Caco-2 (cell line): ENCODE measurements at places on chromosomes 16 and 17. TPM values are rescaled to one million over a fixed set of nuclear protein-coding genes. Genes with fewer than 3 reads are reported as not detected.

DNA sequence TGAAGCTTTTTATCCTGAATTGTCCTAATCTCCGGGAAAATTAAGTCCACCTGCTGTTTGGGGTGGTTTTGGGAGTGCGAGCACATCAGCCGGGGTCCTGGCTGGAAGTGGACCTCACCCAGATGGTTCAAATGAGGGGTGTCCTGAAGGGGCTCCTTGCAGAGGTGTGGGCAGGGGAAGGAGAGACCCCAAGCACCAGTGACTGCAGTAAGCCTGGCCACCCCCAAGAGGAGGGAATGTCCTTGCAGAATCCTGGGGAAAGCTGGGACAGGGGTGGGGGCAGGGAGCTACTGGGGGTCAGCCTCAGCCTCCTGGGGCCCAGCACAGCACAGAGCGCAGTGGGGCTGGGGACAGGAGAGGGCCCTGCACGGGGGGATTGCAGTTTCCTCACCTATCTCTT lies 29.4 kb downstream of the NAGPA start:
- no peaks in the 10 kb centered on the region for H3K36me3 ChIP-seq
- no peaks in the 10 kb centered on the region for H3K4me1 ChIP-seq
- DNase-seq: no peak
- H3K27ac ChIP-seq: no peak overlapping the region
- H3K4me3 ChIP-seq: no peak overlapping the region
- H3K27me3 ChIP-seq: no peaks in the 10 kb centered on the region; the same call in 1 of the 2 replicates

Gene CRYBA1
- total RNA-seq: not detected in 2 replicates

- no peak for DNase-seq
- no peaks in the 10 kb centered on the region for H3K36me3 ChIP-seq
- H3K27me3 ChIP-seq: no peaks in the 10 kb centered on the region
- no peak overlapping the region for H3K27ac ChIP-seq
Observed at GRCh38 chr17:33682599-33682998, 389.5 kb upstream of the ASIC2 start.

DNA sequence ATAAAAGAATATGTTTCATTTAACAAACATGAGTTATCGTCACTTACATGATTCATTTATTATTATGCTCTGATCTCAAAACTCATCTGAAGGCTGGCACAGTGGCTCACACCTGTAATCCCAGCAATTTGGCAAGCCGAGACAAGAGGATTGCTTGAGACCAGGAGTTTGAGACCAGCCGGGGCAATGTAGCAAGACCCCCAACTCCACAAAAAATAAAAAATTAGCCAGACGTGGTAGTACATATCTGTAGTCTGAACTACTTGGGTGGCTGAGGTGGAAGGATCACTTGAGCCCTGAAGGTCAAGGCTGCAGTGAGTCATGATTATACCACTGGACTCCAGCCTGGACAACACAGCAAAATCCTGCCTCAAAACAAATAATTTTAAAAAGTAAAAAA lies 16.0 kb downstream of the APPBP2 start:
- no peaks in the 10 kb centered on the region for H3K36me3 ChIP-seq
- H3K27ac ChIP-seq: no peak overlapping the region
- no peak overlapping the region for H3K4me3 ChIP-seq
- DNase-seq: no peak
- no peaks in the 10 kb centered on the region for H3K27me3 ChIP-seq

DNA sequence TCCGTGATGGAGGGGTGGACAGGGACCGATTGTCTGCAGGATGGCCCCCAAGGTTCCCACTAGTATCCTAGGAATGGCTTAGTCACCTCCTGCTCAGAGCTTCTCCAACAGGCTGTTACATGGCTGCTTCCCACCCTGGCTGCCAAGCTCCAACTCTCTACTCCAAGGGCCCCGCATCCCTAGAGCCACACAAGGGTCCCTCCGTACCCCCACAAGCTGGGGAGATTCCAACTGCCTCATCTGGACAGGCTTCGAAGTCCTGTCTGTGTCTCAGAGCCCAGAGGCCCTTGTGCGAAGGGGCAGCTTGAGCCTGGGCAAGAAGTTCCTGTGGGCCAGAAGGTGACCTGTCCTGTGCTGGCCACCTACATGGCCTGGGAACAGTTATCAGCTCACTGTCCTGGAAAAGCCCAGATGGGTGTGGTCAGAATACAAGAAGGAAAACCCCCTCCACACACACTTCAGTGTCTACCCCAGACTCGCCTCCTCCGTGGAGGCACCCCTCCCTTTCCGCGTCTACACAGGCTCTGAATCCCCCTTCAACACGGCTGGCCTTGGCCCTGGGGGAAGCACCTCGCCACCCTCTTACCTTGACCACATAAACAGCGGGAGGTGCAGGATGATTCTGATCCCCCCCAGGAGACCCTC lies 586 bp downstream of the MEAK7 start:
- peak overlapping the region; percentile 96 for H3K27ac ChIP-seq
- H3K4me1 ChIP-seq: peaks cover 39% of the 10 kb centered on the region
- peak; percentile 46 for DNase-seq
- peak overlapping the region; percentile 79 for H3K4me3 ChIP-seq
- no peaks in the 10 kb centered on the region for H3K27me3 ChIP-seq
- no peaks in the 10 kb centered on the region for H3K36me3 ChIP-seq

Gene LLGL2
- 165 and 179 TPM in 2 replicates for total RNA-seq

DNA sequence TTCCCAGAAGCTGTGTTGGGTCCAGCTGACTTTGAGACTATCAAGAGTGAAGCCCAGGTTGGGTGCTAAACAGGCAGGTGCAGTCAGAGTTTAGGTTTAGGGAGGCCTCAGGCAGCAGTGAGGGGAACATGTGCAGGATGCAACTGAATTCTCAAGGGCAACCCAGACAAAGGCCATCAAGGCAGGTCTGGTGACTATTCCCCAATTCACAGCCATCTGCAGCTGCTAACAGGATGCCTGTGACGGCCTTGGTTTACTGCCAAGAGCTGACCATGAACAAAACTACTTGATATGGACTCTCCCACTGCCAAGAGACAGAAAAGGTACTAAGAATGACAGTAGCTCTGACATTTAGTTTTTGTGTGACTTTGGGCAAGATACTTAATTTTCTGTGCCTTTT lies 45.2 kb upstream of the BCAR1 start:
- DNase-seq: no peak
- no peaks in the 10 kb centered on the region for H3K27me3 ChIP-seq
- H3K27ac ChIP-seq: no peak overlapping the region
- no peaks in the 10 kb centered on the region for H3K4me1 ChIP-seq

- DNase-seq: no peak
- H3K36me3 ChIP-seq: no peaks in the 10 kb centered on the region
- H3K4me1 ChIP-seq: peaks cover 18% of the 10 kb centered on the region
- H3K27me3 ChIP-seq: no peaks in the 10 kb centered on the region
- H3K27ac ChIP-seq: peak overlapping the region; percentile 47
Observed at GRCh38 chr17:43563600-43564594, 17.8 kb upstream of the ETV4 start.

DNA sequence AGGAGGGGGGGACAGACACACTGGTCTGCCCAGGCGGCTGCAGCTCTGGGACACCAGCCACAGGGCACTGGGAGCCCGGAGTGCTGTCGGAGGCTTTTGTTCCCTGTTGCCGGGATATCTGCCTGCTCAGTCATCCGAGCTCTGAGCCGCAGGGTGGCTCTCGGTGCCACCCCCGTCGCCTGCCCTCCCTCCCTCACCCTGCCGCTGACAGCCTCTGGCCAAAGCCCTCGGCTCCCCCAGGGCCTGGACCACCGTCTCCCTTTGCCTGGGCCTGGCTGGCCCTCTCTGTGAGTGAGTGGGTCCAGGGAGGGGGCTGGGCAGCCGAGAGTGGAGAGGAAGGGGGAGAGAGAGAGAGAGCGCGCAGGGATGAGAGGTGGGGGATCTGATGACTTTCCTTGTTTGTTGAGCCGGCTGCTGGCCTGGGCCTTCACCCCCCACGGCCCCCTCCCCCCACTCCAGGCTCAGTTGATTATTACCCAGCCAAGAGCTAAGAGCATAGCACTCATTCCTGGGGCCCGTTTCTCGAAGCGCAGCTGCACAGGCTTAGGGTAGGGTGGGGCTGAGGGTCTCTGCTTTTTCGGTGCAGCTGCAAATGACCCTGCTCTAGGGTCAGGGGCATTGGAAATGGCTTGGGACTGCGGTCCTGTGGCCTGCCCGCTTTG lies 2.7 kb downstream of the FOXJ1 start:
- H3K4me3 ChIP-seq: peak overlapping the region; percentile 4
- peak; percentile 91 for DNase-seq
- H3K4me1 ChIP-seq: peaks cover 87% of the 10 kb centered on the region
- no peaks in the 10 kb centered on the region for H3K27me3 ChIP-seq
- H3K27ac ChIP-seq: peak overlapping the region; percentile 88

- peak; percentile 72 for DNase-seq
- H3K27ac ChIP-seq: peak overlapping the region; percentile 93
- H3K4me3 ChIP-seq: peak overlapping the region; percentile 68
- no peaks in the 10 kb centered on the region for H3K36me3 ChIP-seq
- H3K27me3 ChIP-seq: no peaks in the 10 kb centered on the region
Observed at GRCh38 chr16:20899477-20900298, 470 bp downstream of the DCUN1D3 start.

Gene KRTAP2-3
- total RNA-seq: 3.7 and 4.9 TPM in 2 replicates

DNA sequence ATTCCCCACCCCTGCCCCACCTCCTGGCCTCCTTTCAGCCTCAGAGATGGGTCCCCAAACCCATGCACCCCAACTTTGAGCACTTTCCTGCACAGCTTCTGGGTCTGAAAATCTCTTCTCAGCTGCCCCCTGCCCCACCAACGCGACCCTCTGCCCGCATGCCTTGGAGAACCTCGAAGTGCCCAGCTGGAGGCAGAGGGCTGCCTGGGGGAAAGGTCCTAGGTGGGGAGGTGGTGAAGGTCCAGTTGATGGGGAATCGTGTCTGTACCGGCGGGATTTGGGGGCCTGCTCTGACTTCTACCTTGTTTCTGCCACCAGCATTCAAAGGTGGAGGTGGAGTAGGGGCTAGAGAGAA lies 1.3 kb downstream of the NKD1 start:
- 0 out of 2 replicates have a peak, but pooled peaks cover 2% of the 10 kb centered on the region for H3K36me3 ChIP-seq
- no peaks in the 10 kb centered on the region; the same call in 1 of the 2 replicates for H3K4me1 ChIP-seq
- no peak overlapping the region for H3K27ac ChIP-seq

DNA sequence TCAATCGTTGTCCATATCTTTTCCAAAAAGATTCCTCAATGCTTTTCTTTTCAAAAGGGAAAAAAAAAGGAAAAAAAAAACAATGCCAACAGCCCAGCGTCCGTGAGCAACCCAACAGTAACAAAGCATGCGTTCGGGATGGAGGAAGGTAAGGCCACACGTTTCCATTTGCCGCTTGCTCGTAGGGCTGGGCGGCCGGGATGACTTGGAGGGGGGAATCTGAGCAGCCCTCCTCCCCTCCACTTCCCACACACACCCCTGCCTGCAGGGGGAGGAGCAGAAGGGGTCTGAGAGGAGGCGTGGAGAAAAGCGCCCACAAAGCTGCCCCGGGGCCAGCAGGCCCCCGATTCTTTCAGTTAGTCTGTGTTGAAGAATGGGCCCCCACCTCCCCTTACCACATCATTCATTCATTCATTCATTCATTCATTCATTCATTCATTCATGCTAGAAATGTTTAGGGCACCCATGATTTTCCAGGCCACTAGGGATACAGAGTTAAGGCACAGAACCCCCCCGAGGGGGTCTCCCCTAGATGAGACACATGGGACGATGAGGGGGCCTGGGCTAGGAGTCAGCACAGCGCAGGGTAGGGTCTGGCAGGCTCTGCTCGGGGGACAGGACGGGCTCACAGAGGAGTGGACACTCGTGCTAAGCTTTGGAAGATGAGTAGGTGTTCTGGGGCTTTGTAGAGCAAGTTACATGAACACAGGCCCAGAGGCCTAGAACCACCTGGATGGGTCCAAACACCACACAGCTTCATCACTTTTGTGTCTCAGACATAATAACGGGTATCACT lies 10.9 kb upstream of the TBX2 start:
- H3K27ac ChIP-seq: no peak overlapping the region
- H3K36me3 ChIP-seq: no peaks in the 10 kb centered on the region
- peaks cover 12% of the 10 kb centered on the region for H3K4me1 ChIP-seq
- H3K27me3 ChIP-seq: no peaks in the 10 kb centered on the region
- no peak overlapping the region for H3K4me3 ChIP-seq
- DNase-seq: no peak

DNA sequence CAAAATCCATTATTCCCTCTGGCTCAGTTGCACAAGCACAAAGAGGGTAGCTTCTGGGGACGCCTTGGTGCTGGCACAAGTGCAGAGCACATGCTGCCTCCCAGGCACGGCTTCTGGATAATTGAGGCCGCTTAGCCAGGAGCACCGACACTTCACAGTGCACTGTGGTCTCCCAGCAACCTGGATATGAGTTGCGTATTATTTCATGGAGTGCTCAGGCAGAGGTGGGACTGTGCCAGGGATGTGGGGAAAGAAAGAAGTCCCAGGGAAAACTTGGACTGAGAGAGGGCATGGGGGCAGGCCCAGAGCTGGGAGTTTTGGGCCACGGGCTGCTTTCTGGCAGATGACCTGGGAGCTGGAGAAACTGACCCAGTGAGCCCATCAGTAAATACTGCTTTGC lies 37.5 kb downstream of the MPRIP start:
- H3K4me1 ChIP-seq: peaks cover 40% of the 10 kb centered on the region
- peak overlapping the region; percentile 74 for H3K27ac ChIP-seq

GRCh38 chr17:43314611-43315011 lies 80.8 kb upstream of the RNU2-1 start:
- no peak overlapping the region for H3K27ac ChIP-seq
- no peak for DNase-seq
- no peaks in the 10 kb centered on the region for H3K27me3 ChIP-seq

DNA sequence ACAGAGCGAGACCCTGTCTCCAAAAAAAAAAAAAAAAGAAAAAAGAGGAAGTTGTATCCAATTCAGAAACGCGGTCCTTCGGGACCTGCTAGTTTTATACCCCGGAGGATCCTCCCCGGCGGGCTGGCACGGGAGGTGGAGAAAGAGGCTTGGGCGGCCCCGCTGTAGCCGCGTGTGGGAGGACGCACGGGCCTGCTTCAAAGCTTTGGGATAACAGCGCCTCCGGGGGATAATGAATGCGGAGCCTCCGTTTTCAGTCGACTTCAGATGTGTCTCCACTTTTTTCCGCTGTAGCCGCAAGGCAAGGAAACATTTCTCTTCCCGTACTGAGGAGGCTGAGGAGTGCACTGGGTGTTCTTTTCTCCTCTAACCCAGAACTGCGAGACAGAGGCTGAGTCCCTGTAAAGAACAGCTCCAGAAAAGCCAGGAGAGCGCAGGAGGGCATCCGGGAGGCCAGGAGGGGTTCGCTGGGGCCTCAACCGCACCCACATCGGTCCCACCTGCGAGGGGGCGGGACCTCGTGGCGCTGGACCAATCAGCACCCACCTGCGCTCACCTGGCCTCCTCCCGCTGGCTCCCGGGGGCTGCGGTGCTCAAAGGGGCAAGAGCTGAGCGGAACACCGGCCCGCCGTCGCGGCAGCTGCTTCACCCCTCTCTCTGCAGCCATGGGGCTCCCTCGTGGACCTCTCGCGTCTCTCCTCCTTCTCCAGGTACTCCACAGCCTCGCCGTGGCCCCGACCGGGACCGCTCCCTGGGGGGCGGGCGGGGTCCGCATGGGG lies at the start of gene CDH3:
CDH3 (plus strand) TSS at position 596 of the 779 bp plus-strand sequence; CDS start at position 666, 70 bp downstream.
- H3K27ac ChIP-seq: peak within 1 kb of the TSS; percentile 80
- peak within 1 kb of the TSS; percentile 97 for H3K4me3 ChIP-seq
- H3K27me3 ChIP-seq: no peaks in the 10 kb centered on the region
- DNase-seq: peak; percentile 95
